ENCODE measurements at places on chromosomes 6 and 20. TPM values are rescaled to one million over a fixed set of nuclear protein-coding genes. Genes with fewer than 3 reads are reported as not detected.
A peak's percentile ranks its signal among the peaks of the same experiment; 100 is the strongest.

DNA sequence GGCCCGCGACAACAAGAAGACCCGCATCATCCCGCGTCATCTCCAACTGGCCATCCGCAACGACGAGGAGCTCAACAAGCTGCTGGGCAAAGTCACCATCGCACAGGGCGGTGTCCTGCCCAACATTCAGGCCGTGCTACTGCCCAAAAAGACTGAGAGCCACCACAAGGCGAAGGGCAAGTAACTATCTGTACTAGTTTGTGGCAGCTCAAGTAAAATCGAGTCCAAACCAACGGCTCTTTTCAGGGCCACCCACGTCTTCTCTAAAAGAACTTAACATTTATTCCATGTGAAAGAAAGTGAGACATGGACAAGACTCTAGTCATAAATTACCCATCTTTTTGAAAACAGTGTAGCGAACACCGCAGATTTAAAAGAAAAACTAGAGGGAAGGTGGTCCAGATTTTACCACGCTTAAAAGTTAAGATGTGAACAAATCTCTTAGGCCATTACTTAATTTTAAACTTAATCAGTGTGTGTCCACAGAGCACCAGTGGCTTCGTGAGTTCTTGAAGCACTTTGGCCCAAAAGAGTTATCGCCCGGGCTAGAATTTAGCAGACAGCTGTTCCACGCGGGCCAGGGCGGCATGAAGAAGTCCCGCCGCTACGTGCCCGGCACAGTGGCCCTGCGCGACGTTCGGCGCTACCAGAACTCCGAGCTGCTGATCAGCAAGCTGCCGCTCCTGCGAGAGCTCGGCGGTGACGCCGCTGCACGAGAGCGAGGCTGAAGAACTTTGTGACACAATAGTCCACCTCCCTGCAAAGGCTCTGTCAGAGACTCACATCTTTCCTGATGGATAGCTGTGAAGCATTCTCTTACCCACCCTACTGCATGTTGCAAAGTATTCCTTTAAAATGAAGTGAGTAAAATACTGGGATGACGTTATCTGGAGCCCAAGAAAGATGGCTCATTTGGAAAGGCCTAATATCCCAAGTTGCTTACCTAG lies 113.9 kb upstream of the PRSS16 start:
- peak overlapping the region; percentile 75 for H3K4me3 ChIP-seq
- DNase-seq: peak; percentile 86
- no peaks in the 10 kb centered on the region for H3K27me3 ChIP-seq

GRCh38 chr6:122122686-122123085 lies 276.8 kb upstream of the HSF2 start:
- H3K27ac ChIP-seq: no peak overlapping the region
- DNase-seq: no peak
- H3K36me3 ChIP-seq: no peaks in the 10 kb centered on the region

DNA sequence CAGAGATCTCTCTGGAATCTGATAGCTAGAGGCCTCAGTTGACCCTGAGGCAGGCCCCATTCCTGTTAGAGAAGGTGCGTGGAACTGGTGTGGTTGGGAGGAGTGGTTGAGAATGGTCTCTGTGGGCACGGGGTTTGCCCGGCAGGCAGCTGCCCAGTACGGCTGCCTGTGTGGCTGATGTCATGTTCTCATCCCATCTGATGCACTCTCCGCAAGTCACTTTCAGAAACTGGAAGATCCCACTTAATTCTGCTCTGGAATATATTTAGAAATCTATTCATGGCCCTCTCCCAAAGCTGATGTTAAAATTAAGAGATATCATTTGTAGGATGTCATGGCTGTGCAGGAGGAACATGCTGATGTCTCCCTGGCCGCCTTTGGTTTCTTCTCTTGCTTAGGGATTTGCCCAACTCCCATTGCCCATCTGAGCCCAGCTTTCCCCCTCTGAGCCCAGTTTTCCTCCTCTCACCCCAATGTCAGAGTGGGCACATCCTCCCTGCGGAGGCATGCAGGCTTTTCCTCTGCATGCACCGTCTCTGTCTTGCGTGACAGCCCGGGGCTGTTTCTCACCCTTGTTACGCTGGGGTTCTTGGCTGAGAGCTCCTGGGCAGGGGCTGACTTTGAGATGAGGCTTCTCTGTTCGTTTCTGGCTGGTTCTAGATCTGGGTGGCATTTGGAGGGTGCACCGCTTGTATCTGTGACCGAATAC lies 21.0 kb downstream of the PHACTR3 start:
- H3K27me3 ChIP-seq: no peaks in the 10 kb centered on the region
- H3K4me1 ChIP-seq: no peaks in the 10 kb centered on the region
- no peak overlapping the region for H3K4me3 ChIP-seq
- no peak for DNase-seq

DNA sequence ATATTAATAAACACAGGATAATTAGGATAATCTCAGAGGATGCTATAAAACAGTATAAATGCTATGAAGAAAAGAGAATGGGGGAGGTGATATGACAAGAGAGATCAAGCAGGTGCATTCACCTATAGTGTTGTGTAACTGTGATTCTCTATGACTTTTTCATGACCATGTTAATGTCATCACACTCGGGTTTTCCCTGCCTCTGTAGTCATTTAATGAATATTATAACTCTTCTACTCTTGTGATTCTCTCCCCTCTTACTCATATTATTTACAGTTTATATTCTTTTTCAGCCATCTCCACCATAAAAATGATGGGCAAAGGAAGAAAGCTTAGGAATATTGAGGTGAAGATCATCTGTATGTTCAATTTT lies 106.9 kb upstream of the SGK1 start:
- no peak overlapping the region for H3K27ac ChIP-seq
- no peaks in the 10 kb centered on the region for H3K36me3 ChIP-seq
- H3K4me3 ChIP-seq: no peak overlapping the region
- H3K4me1 ChIP-seq: no peaks in the 10 kb centered on the region
- H3K27me3 ChIP-seq: no peaks in the 10 kb centered on the region

DNA sequence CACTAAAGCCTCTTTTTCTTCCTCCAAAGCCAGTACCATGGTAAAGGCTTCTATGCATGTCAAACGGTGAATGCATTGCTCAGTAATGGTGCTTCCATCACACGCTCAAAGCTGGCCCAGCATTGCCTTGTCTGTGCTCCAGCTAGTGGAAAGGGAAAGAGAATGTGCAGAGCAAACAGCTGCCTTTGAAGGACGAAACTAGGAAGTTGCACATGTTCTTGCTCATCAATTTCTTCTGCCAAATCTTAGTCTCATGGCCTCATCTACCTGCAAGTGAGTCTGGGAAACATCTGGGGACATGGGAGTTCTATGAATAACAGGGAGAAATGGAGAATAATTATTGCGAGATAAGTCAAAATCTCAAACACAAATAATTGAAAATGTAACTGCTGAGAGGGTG lies 216.5 kb upstream of the SSTR4 start:
- H3K36me3 ChIP-seq: no peaks in the 10 kb centered on the region
- no peak for DNase-seq
- H3K4me1 ChIP-seq: no peaks in the 10 kb centered on the region
- no peak overlapping the region for H3K27ac ChIP-seq

DNA sequence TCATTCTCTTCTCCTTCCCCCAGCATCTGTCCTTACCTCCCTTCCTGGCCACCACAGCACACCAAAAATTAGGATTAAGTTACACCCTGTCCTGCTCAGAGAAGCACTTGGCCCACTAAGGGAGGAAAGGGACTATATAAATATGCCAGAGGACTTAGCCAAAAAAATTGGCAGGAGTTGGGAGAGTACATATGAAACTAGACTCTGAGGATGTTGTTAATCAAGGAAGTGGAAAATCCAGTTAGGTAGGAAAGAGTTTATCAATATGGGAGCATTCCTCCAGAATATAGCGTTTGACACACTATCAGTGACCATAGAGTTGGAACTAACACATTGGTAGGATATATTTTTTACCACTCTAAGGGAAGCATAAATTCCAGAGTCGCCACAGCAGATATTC lies 57.3 kb upstream of the TSHZ2 start:
- no peaks in the 10 kb centered on the region for H3K27me3 ChIP-seq
- no peak overlapping the region for H3K27ac ChIP-seq
- no peaks in the 10 kb centered on the region for H3K36me3 ChIP-seq
- H3K4me1 ChIP-seq: no peaks in the 10 kb centered on the region

CTCFL gene
- not detected for total RNA-seq

FGD2 gene
- total RNA-seq: 1.2 TPM

TP53TG5 gene
- total RNA-seq: not detected

RIOK1 gene
- total RNA-seq: 25.5 TPM

LINC00237 gene
- not detected for total RNA-seq

All from CD4-positive, alpha-beta T cell (primary cell).